ENCODE measurements at places on chromosomes 16 and 17.

- DNase-seq = no peak
These were observed 29.4 kb upstream of the BAHCC1 start for GRCh38 chr17:81365601-81366585.

DNA sequence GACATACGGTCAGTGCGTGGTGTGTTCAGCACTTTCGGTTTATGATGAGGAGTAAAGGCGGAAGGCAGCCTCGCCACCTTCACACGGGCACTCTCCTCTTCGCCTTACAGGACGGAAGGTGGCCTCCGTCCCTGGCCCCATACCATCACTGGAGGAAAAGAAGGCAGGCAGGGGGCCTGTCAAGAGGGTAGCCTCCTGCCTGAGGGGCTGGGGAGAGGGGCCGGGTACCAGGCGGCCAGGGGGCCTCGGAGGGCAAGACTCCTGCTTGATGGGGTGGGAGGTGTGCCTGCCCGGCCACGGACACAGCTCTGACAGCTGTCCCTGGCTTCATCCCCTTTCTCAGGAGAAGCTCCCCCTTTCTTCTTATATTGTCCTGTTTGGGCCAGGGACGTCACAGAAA lies 15.6 kb upstream of the SLC38A8 start:
- DNase-seq = no peak

DNA sequence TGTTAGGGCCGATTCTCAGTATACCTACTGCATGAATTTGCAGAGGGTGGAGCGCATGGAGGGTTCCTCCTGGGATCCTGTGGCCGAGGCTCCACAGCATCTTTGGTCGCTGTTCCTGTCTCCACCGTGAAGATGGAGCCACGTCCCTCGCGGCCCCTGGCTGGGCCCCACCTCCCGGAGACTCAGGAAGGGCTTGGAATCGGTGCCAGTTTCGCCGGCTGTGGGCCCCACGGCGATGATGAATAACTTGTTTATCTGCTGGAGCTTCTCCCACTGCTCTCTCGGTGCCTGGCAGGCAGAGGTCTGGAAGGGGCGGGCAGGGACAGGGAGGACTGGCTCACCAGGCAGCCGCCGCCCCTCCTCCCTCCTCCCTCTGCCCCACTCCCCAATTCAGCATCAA lies 8.1 kb downstream of the SLC5A11 start:
- no peak for DNase-seq

DNA sequence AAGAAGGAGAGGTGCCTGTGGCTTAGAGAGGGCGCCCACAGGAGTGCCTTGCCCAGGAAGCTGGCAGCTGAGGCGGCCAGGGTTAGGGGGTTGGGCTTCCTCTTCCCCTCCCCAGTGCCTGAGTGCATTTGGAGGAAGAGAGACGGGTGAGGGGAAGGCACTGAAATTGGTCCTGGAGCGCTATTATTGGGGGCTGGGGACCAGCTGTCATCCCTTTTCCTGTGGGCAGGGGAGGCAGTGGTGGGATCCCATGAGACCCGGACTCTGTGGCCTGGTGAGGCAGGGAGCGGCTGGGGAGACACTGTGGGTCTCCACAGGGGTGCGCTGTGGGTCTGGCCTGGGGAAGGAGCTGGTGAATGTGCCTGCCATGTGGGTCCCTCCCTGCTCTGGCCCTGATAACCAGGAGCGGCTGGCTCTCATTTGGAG lies 259.7 kb downstream of the SEC14L1 start:
- peak; percentile 69 for DNase-seq

GRCh38 chr17:57954397-57955182 lies 622 bp downstream of the CUEDC1 start:
- peak; percentile 4 for DNase-seq

DNA sequence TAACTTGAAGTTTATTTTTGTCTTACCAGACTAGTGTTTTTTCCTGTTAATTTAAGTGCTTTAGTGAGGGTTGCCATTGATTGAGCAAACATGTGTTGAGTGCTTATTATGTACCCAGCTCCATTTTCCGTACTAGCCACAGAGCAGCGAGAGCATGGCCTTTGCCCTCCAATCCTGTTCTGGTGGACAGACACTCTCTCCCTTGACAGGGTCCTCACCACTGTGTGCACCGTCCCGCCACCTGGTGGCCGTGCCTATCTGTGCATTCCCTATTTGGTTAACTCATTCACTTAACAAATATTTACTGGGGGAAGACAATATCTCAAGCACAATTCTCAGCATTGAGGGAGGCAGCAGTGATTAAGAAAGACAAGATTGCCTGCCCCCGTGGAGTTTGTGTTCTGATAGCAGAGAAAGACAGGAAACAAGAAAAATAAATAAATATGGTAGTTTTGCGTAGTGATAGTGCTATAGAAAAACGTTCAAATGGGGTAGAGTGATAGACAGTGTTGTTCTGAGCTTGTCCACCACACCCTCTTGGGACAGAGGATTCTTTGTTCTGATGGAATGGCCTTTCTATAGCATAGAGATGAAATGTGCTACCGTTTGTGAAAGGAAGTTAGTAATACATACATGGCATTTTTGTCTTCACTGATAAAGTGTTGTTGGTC lies 13.0 kb downstream of the CDH13 start:
- DNase-seq = peak; percentile 43

- DNase-seq = no peak
These were observed 6.7 kb downstream of the RPRML start for GRCh38 chr17:46972346-46972745.

- DNase-seq = no peak
These were observed 23.4 kb downstream of the SLC25A10 start for GRCh38 chr17:81735264-81736102.

- DNase-seq = no peak
These were observed 1.6 kb downstream of the UBALD1 start for GRCh38 chr16:4612977-4613635.

- DNase-seq = no peak
These were observed 76.2 kb upstream of the DNAH17 start for GRCh38 chr17:78653382-78653781.

DNA sequence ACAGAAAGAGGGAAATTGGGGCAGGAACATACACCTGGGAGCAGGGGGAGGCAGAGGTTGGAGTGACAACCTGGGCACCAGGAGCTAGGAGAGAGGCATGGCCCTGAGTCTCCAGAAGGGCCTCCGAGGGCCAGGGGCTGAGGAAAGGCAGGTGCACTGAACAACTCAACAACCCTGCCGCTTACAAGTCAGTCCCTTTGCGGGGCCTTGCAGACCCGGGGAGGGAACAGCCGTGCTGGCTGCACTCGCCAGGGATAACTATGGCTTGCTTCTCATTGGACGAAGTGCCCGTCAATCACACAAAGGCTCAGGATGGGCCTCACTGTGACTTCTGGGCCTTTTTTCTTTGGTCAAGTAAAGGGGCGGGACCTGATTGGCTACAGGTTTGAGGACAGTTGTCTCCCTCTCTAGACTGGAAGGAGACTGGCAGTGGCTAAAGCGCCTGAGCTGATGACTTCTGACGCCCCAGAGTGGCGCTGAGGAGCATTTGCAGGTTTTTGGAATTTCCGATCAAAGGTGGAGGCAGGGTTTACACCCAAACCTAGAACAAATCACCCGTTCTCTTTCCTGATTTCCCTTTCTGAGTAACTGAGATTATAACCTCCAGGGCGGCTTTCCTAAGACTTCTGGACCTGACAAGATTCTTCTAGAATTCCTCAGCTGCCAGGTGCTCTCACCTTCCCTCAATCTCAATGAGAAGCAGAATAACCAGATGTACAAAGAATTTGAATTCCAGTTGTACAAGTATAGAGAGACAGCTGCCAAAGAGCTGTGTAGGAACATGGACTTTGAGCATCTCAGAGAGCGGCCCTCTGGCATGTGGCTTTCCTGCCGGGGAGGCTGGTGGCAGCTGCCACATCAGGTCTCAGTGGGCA lies 27.6 kb upstream of the ST6GALNAC2 start:
- DNase-seq = no peak

DNA sequence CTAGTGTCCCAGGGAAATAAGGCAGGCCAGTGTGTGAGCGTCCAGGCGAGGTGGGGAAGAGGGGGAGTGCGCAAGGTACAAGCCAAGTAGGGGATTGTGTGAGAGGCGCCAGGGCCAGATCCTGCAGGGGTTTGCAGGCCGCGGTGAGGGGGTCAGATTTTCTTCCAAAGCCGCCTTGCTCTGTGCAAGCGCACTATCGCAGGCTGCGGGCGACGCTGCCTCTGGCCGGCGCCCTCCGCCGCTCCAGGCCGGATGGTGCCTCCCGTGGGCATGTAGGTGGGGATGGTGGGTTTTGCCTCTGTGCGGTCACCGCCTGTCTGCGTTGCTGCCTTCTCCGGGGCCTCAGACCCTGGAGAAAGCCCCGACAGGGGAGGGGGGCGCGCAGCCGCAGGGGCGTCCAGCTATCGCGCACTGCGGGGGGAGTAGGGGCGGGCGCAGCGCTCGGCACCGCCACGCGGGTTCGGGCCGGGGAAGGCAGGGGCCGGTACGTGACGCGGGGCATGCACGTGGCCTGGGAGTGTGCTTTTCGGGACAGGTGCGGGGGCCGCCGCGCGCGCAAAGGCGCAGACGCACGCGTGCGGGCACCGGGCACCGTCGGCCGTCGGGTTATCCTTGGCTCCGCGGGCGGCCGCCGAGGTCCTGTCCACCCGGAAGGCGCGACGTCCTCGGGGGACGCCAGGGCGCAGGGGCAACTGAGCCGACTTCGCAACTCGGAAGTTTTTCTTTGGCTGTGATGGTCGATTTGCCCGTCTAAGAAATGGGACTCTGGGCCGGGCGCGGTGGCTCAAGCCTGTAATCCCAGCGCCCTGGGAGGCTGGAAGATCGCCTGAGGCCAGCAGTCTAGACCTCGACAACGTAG lies 1.1 kb upstream of the HAPSTR1 start:
- peak; percentile 25 for DNase-seq

DNA sequence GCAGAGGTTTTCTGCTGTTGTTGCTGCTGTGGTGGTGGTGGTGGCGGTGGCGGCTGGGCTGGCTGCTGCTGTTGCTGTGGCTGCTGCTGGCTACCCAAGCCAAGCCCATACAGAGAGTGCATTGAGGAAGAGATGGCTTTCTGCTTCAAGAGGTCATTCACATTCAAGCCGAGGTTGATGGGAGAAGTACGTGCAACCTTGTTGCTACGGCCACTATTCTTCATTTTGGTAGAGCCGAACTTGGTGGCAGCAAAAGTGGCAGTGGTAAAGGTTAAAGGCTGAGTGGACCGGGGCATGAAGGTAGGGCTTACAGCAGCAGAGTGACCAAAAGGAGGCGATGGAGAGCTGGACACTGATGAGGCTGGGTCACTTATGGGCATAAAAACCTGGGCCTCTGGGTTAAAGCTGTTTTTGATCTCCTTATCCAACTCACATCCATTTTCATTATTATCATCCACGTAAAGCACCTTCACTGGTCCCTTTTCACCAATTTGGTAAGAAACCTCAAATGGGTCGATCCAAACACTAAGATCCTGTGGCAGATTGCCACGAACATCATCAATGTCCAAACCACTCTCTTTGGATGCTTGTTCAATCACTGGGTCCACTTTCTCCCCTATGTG lies 2.8 kb downstream of the TOB1 start:
- no peak for DNase-seq

- no peak for DNase-seq
These were observed 153.6 kb downstream of the HS3ST2 start for GRCh38 chr16:22967521-22968095.

DNA sequence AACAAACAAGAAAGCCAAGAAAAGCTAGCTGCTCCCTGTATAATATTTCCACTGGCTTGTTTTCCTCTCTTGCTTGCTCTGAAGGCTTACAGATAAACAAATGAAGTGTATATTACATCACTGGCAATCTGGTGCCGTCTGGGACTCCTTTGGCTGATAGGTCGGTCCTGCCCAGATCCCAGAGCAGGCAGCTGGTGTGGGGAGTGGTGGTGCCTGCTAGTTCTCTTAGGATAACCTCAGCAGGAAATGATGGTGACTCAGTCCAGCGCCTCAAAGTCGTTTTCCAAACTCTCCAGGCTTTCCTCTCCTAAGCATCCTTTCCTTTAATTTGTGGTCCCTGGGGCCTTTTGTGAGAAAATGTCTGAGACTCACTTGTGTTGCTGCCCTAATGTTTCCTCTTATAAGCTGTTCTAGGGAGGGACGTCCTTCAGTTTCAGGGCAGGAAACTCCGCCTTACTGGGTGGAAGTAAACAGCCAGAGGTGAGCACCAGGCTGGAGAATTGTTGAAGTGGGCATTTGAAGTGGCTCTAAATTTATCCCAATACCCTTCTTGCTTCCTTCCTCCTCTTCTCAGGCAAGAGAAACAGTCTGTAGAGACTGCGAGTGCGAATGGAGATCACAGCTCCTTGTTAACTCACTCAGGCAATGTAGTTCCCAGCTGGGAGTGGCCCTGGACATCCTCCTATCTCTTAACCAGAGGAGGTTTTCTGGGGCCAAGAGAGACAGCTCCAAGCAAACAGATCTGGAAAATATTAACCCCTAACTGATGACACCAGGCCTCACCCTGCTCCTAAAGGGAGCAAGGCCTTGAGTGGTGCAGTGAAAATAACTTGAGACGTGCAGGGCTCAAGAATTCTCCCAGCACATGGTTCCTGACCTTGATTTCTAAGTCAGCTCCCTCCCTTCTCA lies 34.9 kb downstream of the CD300LF start:
- no peak for DNase-seq

- no peak for DNase-seq
These were observed 37.2 kb upstream of the ULK2 start for GRCh38 chr17:19904924-19905323.

GRCh38 chr17:63420868-63421680 lies 25.0 kb downstream of the CYB561 start:
- DNase-seq = no peak

- no peak for DNase-seq
These were observed 5.6 kb downstream of the SBK1 start for GRCh38 chr16:28297784-28298510.

GRCh38 chr16:15847611-15848175 lies 9.1 kb downstream of the MYH11 start:
- DNase-seq = no peak

DNA sequence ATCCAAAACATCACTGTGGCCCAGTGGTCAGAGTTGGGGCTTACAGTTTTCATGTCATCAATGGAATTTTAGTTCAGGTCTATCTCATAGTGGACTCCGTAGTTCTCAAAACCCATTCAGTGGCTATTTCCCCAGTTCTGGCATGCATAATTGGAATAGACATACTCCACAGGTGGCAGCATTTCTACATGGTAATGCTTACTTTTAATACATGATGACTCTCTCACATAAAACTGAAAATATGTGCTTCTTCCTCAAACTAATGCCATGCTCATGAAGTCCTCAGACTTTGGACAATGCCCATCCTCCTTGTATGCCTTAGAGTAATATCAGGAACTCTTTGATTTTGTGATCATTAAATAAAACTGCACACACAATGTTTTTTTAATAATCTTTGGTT lies 857.4 kb upstream of the GOT2 start:
- no peak for DNase-seq

- DNase-seq = no peak
These were observed 51.8 kb downstream of the C17orf67 start for GRCh38 chr17:56781906-56782305.

- DNase-seq = no peak
These were observed 35.2 kb downstream of the LRRC75A start for GRCh38 chr17:16456742-16457316.
